ENCODE measurements at places on chromosomes 13 and 19. TPM values are rescaled to one million over a fixed set of nuclear protein-coding genes. Genes with fewer than 3 reads are reported as not detected.

The LHB gene
- not detected for total RNA-seq

The CCDC9 gene
- total RNA-seq = 33.5 TPM

The NLRP9 gene
- total RNA-seq = not detected

The S1PR4 gene
- 3.1 TPM for total RNA-seq

The GJA3 gene
- total RNA-seq = not detected

The PHLDB3 gene
- total RNA-seq = 7.1 TPM

The TSHZ3 gene
- 32.1 TPM for total RNA-seq

The FREM2 gene
- total RNA-seq = under 0.01 TPM

The CNMD gene
- total RNA-seq = not detected

The ZNF66 gene
- 5.4 TPM for total RNA-seq

The WDR88 gene
- total RNA-seq = not detected

The SIGLEC9 gene
- 12.6 TPM for total RNA-seq

The DCT gene
- 0.19 TPM for total RNA-seq

The RYR1 gene
- 5.6 TPM for total RNA-seq

The PTH2 gene
- total RNA-seq = not detected

The PRR22 gene
- total RNA-seq = 1.00 TPM

The MATK gene
- 1.1 TPM for total RNA-seq

The SCN1B gene
- 30.8 TPM for total RNA-seq

The POU2F2 gene
- total RNA-seq = 2.1 TPM

The ZNF763 gene
- 2.4 TPM for total RNA-seq

The FLT1 gene
- total RNA-seq = 32.0 TPM

The C13orf42 gene
- not detected for total RNA-seq

The C19orf33 gene
- total RNA-seq = 1.1 TPM

The NALCN gene
- total RNA-seq = 18.9 TPM

The ATP4A gene
- not detected for total RNA-seq

The VRK3 gene
- 23.0 TPM for total RNA-seq

The ALOX5AP gene
- 26.8 TPM for total RNA-seq

The PSG4 gene
- total RNA-seq = not detected

The VSTM1 gene
- 0.60 TPM for total RNA-seq

The ZNF154 gene
- 5.9 TPM for total RNA-seq

The ZNF223 gene
- total RNA-seq = 3.7 TPM

The CEACAM16 gene
- total RNA-seq = not detected

The CCL25 gene
- not detected for total RNA-seq

The NPAS1 gene
- 0.74 TPM for total RNA-seq

The FSD1 gene
- total RNA-seq = not detected

The NCCRP1 gene
- not detected for total RNA-seq

The FCAR gene
- total RNA-seq = 5.8 TPM

The ABHD17A gene
- total RNA-seq = 49.9 TPM

The ZNF649 gene
- total RNA-seq = 13.9 TPM

The KIR3DL2 gene
- total RNA-seq = not detected

The LRRC4B gene
- total RNA-seq = 10.3 TPM

The PINLYP gene
- total RNA-seq = 12.8 TPM

The TICAM1 gene
- 13.2 TPM for total RNA-seq

The ZNF799 gene
- 4.1 TPM for total RNA-seq

The UPF1 gene
- total RNA-seq = 56.5 TPM

The ZBTB45 gene
- 12.1 TPM for total RNA-seq

The TEX101 gene
- total RNA-seq = not detected

The LAIR1 gene
- total RNA-seq = 42.2 TPM

Data from posterior vena cava (tissue), 2 donors.